ENCODE measurements at places on chromosomes 7 and 10.
A peak's percentile ranks its signal among the peaks of the same experiment; 100 is the strongest.

DNA sequence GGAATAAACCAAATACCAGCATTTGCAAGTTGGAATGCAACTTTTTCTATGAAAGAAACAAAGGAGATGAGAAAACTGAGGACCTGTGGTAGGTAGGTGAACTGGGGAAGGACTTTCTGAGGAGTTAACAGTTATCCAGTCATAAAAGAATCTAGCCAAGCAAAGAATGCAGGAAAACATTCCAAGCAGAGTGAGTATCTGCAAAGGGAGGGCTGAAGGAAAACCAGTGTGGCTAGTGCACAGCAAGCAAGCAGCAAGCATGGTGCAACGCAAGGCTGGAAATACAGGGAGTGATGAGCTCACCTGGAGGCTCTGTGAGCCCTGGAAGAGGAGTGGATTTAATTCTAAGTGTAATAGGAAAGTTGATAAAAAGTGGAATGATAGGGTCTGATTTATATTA, 44.0 kb downstream of the RTKN2 start:
- peak; percentile 73 for DNase-seq

DNA sequence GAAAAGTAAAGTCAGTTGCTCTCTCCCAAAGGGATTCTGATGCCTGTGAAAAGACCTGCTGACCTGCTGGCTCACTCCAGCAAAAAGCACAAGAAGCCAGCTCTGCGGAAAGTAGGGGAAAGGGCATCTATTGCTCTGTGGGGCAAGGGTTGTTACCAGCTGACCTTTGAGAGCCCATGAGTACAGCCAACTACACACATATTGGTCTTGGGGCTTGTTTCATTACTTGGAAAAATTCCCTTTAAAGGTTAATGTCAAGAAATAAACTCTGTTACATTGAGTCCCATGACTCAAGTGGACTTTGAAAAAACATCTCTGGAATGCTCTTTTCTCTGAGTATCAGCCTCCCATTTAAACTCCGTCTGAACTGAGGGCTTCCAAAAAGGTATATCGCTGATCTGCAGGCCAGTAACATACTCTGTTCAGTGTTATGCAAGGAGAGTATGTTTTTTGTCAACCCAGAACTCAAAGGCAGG, 53.2 kb downstream of the PANK1 start:
- no peak for DNase-seq

DNA sequence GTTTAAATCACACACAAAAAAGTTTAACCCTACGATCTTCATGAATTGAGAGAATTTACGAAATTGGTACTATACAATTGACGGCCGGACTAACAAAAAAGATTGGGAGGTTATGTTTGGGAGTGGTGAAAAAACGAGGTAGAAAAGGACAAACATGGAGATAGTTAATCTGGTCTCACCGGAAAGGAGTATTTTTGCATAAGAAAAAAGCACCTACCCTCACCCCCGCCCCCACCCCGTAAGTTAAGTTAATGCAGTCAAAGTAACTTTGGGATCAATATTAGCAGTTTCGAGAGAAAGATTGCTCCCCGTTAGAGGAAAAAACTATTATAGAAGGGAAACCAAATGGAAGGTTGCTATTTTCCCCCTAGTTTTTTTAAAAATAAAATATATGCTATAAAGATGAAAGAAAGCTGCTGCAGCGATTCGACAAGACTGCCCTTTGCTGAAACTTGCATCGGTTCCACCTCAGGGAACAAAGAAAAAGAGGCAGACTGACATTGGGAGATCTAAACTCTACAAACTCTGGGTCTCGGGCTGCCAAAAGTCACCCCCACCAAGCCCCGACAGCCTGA, 3.5 kb downstream of the SP8 start:
- DNase-seq: peak; percentile 3

DNA sequence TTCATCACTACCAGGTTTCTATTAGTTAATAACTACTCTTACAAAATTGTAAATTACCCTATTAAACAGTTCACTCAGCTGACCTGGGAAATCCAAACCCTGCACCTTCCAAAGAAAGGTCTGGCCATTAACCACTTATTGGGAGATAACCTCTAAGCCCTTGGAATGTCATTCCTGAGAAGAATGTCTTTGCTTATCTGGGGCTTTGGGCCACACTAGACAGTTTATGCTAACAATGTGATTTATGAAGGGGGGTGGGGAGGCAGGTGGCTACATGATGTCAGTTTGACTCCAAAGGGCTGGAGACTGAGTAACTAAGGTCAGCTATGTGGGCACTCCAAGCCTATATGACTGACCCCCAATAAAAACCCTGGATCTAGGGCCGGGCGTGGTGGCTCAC, 50.7 kb downstream of the AKR1D1 start:
- no peak for DNase-seq

DNA sequence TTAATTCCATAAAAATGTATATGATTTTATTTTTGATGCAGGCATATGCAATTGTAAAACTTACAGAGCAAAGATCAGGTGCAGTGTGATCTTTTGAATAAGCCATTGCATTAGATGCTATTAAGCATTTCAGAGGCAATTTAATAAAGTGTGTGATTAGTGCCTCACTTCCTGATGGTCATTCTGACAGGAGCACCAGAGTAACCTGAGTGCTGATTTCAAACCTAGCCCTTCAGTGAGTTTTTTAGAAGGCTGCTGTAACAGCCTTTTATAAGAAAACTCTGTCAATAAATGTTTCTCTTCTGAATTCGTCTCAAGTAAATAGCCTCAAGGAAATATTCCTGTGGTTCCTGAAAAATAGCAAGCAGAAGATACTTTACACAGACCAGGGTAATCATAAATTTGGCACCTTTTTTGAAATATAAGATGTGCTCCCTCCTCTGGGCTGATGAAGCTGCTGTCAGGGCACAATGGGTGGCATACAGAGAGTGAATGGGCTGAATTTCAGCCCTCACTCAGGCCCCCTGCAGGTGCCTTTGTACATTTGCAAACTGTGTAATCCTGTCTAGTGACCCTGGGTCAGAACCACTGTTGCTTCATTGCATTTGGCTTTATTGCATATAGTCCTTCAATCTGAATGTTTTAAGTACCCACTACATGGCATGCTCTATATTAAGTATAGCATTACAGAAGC, 193.7 kb upstream of the CSTF2T start:
- peak; percentile 39 for DNase-seq

All from foreskin fibroblast (primary cell).